ENCODE measurements at places on chromosomes 2 and 18.
A peak's percentile ranks its signal among the peaks of the same experiment; 100 is the strongest.

- DNase-seq = no peak
Measured at GRCh38 chr2:168767258-168767657, 35.2 kb upstream of the NOSTRIN start.

GRCh38 chr2:219520079-219520478 lies 5.8 kb downstream of the ASIC4 start:
- no peak for DNase-seq

DNA sequence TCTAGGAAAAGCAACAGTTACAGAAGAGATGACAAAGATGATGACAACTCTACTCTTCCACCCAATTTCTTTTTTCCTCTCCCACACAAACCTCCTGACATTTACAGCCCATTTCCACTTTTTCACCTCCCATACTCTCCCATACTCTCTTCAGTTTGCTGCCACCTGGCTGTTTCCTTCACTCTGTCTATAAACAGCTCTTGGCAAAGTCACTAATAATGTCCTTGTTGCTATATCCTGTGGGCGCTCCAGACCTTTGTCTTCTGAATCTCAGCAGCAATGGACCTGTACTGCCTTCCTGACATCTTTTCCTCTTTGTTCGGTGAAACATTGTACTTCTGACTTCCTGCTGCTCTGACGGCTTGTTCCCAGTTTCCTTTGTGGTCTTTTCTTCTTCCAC lies 60.7 kb upstream of the CAVIN2 start:
- DNase-seq = no peak

GRCh38 chr18:62610351-62610700 lies 87.5 kb downstream of the ZCCHC2 start:
- no peak for DNase-seq

DNA sequence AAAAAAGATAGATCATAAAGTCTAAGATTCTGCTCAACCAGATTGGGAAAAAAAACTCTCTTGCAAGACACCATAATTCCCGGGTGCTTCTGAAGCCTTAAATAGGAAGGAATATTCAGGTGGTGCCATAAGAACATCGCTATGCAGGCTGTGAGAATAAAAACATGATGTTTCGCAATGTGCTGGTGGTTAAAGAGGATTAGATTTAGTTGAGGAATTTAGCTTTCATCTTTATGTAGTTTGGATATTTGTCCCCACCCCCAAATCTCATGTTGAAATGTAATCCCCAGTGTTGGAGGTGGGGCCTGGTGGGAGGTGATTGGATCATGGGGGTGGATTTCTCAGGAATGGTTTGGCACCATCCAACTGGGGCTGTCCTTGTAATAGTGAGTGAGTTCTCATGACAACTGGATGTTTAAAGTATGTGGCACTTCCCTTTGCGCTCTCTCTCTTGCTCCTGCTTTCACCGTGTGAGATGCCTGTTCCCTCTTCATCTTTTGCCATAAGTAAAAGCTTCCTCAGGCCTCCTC lies 132.2 kb downstream of the AKAIN1 start:
- no peak for DNase-seq

DNA sequence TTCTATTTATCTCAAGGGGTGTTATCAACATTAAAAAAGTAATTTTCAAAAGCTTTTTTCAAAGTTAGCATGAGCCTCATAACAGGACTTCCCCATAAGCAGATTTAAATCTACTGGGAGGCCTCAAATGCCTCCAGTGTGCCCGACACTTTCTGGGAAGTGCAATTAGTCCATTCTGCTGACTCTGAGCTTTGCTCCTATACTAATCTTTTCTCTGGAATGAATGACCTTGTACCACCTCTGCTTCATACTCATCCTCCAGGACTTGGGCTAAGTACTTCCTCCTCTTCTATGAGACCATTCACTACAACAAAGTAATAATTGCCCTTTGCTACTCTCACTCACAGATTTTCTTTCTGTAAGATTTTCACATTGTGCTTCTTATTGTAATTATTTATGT lies 111.1 kb downstream of the RIT2 start:
- no peak for DNase-seq

DNA sequence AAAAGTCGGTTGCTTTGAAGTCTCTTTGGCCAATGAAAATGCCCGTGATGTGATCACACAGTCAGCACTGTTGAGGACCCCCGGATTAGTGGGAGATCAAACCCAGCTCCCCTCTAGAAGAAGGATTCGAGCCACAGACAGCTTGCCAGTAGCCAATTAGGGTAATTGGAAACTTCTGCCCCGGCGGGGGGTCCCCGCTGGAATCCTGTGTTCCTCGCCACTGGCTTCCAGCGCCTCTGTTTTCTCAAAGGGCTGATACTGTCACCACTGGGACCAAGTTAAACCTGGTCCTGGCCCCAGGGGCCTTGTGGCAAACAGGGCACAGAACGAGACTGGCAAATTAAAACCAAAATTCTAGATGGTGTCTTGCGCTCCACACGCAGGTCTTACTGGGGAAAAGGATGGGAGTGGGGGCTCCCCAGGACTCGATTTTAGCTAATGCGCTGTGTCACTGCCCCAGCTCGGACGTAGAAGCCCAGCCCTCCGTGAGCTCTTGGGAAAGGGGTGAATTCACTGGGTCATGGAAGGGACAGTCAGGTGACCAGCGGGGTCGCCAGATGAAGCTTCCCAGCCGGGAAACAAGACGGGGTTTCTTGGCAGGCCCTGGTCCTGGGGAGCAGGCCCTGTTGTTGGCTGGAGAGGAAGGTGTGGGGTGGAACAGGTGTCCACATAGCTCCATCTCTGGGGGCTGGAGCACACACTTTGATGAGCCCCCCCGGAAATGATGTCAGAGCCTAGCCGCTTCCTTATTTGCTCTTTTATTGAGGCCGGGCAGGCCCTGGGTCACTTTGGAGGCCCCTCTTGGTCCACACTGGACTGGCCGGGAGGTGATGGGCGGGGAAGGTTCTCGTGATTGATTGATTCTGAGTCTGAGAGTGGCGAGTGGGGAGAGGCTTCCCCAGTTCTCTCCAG lies 90.2 kb downstream of the SMAD7 start:
- no peak for DNase-seq

DNA sequence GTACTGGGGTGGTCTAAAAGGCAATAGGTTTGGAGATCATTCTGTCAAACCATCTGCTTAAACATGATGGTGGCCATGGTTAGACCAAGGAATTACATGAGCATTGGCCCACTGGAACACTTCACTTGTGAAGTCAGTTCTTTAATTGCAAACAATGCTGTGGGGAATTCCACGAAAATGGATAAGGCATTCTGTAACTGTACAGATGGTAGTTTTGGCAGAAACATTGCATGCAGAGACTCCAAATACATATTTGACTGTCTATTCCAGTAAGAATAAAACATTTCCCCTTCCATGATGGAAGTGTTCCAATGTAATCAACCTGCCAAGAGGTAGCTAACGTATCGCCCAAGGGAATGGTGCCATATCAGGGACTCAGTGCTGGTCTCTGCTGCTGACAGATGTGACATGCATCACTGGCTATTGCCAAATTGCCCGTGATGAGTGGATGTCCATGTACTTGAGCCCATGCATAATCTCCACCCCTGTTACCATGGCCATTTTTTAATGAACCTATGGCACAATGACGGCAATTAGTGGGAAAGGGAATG lies 417.9 kb downstream of the CDH7 start:
- DNase-seq = peak; percentile 64

DNA sequence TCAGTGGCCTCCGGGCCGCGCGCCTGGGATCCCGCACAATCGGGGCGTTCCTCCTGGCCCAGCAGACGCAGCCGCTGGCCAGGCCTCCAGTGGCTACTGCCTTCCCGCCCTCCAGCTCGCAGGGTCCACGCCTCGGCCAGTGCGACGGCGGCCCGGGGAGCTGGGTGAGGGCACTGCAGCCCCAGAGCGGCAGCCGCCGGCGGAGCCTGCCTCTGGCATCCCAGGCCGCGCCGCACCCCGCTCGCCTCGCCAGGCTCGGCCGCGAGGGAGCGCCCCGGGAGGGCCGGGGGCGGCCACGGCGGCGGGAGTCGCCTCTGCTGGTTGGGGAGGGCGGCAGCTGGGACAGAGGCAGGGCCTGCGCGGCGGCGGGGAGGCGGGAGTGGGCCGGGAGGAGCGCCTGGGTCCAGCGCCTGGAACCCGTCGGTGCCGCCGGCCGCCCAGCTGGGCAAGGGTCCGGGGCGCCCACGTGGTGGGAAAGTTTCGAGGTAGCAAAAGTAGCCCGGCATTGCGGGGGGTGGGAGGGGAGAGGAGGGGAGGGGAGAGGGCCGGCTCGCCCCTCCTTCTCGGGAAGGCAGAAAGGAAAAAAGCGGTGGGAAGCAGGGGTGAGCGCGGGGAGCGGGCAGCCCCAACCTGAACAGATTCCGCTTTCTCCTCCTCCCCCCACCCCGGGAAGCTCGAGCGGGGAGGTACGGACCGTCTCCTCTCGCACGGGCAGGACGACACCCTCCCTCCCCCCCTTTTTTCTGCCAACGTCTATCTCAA lies 1.5 kb upstream of the INHBB start:
- no peak for DNase-seq

GRCh38 chr2:24174851-24175277 lies at the start of gene FAM228A:
FAM228A (plus strand) TSS chr2:24175053; CDS start chr2:24175481, 428 bp downstream.
- DNase-seq = no peak

- DNase-seq = no peak
Measured at GRCh38 chr2:219769090-219769910, 141.9 kb downstream of the SLC4A3 start.

DNA sequence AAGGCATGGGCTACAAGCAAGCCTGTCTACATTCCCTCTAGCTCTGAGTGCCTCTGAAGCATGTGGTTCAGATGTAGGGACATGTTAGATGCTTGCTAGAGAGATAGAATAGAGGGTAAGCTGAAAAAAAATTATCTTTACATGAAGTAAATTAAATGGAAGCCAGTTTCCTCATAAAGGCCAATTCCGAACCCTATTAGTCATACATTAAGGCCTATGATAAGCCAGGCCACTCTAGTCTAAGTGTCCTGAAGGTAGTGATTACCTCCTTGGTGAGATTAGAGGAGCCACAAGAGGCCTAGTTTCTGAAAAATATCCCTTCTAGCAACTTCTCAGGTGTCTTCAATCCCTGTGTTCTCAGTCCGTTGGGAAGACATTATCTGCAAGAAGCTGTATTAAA lies 72.4 kb upstream of the NPAS2 start:
- DNase-seq = no peak

- DNase-seq = no peak
Measured at GRCh38 chr18:39191931-39192330, 1626.3 kb upstream of the CELF4 start.

DNA sequence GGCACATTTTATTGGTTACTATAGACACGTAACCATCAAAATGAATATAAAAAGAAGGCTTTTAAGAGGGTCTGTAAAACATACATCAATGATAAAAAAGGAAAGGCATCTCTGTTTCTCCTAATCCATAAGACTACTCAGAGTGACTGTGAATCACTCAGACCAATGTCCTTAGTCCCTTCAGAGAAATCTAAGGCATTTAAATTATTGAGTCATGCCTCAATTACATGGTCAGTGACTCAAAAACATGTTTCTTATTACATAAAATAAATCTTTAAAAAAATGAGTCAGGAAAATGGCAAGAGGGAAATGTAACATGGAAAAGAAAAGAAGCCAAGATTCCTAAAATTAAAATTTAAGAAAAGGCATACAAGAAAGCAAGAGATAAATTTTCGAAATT lies 146.6 kb downstream of the ERBB4 start:
- no peak for DNase-seq

DNA sequence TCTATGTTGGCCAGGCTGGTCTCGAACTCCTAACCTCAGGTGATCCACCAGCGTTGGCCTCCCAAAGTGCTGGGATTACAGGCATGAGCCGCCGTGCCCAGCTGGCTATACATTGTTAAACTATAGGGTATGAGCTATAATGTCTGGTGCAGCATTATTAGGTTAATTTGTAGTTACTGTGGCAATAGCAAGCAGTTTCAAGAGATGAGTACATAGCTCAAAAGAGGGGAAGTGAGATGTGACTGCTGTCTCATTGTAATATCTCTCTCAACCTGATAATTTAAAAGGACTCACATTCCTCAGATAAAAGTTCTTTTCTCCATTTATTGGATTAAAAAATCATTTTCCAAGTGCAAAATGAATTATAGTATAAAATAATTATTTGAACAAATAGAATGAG lies 116.4 kb downstream of the INO80D start:
- no peak for DNase-seq

DNA sequence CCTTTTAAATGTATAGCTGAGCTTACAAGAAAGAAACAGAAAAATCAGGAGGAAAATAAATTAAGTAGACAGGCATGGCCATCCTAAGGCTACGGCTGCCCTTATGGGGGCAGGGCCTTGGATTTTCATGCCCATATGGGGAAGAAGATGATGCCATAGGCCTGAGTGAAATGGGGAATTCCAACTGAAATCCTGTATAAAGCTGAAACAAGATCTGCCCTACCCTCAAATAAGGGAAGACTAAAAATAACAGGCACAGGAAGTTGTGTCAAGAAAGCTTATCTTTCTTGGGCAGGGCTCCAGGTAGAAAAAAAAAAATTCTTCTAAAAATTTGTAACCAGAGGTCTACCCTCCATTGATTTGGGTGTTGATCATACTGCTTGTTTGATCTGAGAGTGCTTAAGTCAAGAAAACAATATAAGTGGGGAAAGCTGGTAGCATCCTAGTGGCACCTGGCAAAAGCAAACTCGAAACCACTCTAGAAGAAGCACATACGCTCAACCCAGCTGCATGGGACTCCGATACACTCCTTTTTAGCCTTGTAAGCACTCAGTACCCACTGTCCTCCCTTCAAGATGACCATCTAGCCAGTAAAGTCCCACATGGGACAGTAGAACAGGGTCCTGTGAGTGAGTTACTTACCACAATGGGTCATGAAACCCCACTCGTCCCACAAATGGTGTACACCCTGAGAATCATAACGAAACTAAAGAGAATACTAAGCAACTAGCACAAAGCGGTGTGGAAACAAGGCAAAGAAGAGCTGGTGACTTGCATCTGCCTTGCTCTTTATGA lies 22.3 kb downstream of the DNAH7 start:
- DNase-seq = no peak

DNA sequence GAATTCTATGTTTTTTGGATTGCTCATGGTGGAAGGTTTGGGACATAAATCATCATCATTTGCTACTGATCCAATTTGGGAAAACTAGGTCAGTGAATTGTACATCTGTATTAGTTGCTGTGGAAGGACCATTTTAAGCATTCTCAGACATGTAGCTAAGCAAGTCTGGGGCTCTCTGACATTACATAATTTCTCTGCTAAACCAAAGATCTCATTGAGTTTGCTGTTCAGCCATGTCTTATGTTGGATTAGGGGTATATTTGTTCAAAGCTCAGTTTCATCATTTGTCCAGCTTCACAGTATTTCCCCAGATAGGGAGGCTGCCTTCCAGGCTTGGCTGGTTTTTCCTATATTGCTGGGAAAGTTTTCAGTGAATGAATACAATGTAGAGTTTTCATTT lies 399.7 kb downstream of the MTX2 start:
- DNase-seq = no peak

- no peak for DNase-seq
Measured at GRCh38 chr2:198597648-198598047, 793.3 kb downstream of the PLCL1 start.

- no peak for DNase-seq
Measured at GRCh38 chr18:35159782-35160181, 81.1 kb upstream of the ZNF397 start.

Measured in DMS79 (cell line).